ENCODE measurements at places on chromosomes 16 and 17. TPM values are rescaled to one million over a fixed set of nuclear protein-coding genes. Genes with fewer than 3 reads are reported as not detected.

DNA sequence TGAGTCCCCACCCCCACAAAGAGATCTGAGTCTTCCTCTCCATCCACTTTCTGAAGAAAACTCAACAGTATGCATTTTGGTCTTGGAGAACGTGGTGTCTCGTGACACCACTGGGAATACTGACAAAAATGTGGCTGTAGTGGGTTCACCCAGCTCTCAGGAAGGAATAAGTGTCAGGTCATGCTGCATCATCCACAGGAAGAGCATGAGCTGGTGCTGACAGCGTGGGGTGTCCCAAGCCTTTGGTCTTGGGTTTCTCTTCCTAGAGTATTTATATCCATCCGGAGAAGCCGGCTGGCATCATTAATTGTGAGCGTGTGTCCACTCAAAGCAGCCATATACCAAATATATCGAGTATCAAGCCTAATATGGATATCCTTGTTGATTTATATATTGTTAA is 55.9 kb downstream of the C17orf67 start:
- no peaks in the 10 kb centered on the region for H3K27me3 ChIP-seq
- H3K4me3 ChIP-seq = no peak overlapping the region
- DNase-seq = no peak
- peaks cover 24% of the 10 kb centered on the region for H3K4me1 ChIP-seq
- H3K36me3 ChIP-seq = peaks cover 4% of the 10 kb centered on the region
- no peak overlapping the region for H3K27ac ChIP-seq

DNA sequence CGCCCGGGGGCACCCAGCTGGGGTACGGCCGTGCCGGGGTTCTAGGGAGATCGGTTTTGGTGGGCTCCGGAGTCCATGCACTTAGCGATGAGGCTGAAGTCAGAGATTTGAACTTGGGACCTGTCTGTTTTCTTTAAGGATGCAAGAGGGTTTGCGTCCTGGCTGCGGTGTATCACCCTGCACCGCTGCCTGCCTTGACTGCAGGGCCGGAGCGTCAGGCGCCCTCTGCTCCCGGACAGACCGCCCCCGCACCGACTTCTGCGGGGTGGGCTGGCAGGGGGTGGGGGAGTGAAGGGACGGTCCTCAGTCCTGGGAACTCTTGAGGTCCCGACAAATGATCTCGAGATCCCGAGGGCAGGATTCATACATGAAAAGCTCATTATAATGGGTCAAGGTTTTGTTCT is 701 bp downstream of the PDP2 start:
- no peak overlapping the region for H3K27ac ChIP-seq
- H3K4me1 ChIP-seq = peaks cover 16% of the 10 kb centered on the region
- H3K36me3 ChIP-seq = peaks cover 20% of the 10 kb centered on the region
- H3K4me3 ChIP-seq = peak overlapping the region; percentile 96
- H3K27me3 ChIP-seq = no peaks in the 10 kb centered on the region

DNA sequence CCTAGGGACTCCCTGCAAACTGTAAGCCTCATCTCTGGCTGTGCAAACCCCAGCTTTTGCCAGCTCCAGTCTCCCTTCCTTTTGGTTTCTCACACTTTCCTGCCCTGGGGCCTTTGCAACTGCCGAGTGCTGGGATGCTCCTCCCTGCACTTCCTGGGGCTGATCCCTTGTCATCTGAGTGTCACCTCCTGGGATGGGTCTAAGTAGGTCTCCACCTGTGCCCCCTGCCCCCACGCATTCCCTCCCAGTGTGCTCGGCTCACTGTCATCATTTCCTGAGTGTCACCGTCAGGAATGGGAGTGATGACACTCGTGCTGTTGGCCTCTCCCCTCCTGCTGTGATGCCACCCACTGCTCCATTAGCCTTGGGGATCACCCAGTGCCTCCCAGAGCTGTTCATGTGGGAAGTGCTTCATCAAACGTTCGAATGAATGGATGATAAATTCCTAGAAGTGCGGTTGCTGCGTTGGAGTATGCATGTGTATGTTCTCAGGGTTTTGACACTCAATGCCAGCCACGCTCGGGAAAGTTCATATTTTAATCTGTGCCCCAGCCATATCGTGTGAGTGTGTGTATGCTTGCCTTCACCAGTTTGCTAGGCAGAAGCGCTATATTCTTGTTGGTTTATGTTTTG is 189.9 kb downstream of the NTN1 start:
- DNase-seq = no peak
- H3K27ac ChIP-seq = no peak overlapping the region
- no peak overlapping the region for H3K4me3 ChIP-seq
- H3K4me1 ChIP-seq = no peaks in the 10 kb centered on the region
- H3K36me3 ChIP-seq = no peaks in the 10 kb centered on the region
- no peaks in the 10 kb centered on the region for H3K27me3 ChIP-seq

RHBDL1 gene
- total RNA-seq = 3.0 TPM

TBX4 gene
- not detected for total RNA-seq

LGALS9B gene
- not detected for total RNA-seq
